C1 segment of cervical spinal cord (tissue), 14 donors: ENCODE measurements at places on chromosomes 12 and 14.

GRCh38 chr12:6265038-6265405 is 45.5 kb upstream of the PLEKHG6 start:
- DNase-seq = no peak

DNA sequence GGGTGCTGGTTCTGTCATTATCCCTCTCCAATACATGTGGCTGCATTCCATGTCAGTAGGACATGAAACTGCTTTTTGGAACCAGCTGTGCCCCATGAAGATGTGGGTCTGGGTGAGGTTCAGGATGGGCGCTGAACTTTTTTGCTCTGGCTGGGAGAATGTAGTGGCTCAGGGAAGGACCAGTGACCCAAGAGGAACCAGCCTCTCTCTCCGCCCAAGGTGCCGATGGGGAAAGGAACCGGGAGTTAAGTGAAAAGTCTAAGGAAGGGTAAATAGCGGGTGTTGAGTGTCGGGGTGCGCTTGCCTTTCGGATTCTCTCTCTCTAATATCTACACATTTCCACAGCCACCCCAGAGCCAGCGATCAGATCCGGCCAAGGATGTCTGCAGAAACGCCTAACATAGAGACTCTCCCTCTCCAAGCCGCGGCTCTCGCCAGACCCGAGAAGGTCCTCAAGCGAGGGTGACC is 7.8 kb downstream of the ARHGEF25 start:
- DNase-seq = no peak

DNA sequence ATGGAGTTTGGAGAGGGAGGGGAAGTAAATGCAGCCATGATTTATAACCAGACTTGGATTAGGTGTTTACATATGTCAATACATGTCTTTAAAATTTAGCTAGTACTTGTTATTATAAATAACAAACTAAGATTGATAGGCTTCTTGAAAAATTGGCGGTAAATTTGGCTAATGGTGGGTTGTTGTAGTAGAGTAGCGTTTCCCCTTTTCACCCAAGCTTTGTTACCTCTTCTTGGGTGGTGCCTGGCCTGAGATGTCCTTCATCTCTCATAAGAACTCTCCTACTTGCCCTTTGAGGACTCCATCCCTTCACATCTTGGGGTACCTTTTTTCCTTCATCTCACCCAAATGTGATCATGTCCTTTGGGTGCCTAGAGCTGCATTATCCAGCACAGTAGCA is 11.2 kb downstream of the MARK3 start:
- DNase-seq = no peak

DNA sequence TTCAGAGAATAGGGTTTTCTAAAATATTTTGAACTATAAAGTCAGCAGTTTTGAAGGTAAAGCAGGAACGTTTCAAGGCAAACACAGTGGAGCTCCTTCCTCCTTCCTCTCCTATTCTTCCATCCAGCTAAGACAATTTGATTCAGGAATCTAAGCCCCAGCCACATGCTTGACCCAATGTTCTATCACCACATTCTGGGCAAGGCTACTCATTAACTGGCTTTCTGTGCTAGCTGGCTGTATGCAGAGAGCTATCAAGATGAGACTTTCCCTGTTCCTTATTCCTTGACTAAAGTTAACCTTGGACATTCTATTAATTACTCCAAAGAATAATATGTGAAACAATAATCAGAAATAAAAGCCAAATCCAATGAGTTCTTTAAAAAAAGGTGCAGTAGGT is 266.9 kb downstream of the NOVA1 start:
- DNase-seq = no peak
